Activated naive CD4-positive, alpha-beta T cell treated with anti-CD3 and anti-CD28 coated beads for 36 hours (primary cell): ENCODE measurements at places on chromosomes 2 and 18. TPM values are rescaled to one million over a fixed set of nuclear protein-coding genes. Genes with fewer than 3 reads are reported as not detected.
A peak's percentile ranks its signal among the peaks of the same experiment; 100 is the strongest.

GRCh38 chr2:80311304-80311703 is 6.8 kb upstream of the LRRTM1 start:
- DNase-seq: no peak
- no peak overlapping the region for H3K4me3 ChIP-seq
- H3K36me3 ChIP-seq: no peaks in the 10 kb centered on the region

DNA sequence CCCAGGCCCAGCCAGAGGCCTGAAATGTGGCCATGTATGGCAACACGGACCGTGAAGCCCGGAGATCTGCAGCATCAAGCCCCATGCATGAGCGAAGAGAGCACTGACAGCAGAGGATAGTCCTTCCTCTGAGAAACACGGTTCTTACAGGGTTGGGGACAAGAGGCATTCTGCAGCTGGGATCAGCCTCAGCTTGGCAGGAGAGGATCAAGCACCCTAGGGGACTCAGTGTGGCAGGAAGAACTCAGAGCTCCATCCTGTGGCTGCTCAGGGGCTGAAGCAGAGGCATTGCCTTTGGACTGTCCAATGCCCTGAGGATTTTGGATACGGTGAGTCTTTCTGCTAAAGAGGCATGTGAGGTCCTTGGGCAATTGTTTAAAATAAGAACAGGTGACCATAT is 368.7 kb downstream of the ZNF516 start:
- no peaks in the 10 kb centered on the region for H3K4me1 ChIP-seq
- no peak overlapping the region for H3K27ac ChIP-seq
- H3K36me3 ChIP-seq: no peaks in the 10 kb centered on the region
- H3K4me3 ChIP-seq: no peak overlapping the region
- no peak for DNase-seq

DNA sequence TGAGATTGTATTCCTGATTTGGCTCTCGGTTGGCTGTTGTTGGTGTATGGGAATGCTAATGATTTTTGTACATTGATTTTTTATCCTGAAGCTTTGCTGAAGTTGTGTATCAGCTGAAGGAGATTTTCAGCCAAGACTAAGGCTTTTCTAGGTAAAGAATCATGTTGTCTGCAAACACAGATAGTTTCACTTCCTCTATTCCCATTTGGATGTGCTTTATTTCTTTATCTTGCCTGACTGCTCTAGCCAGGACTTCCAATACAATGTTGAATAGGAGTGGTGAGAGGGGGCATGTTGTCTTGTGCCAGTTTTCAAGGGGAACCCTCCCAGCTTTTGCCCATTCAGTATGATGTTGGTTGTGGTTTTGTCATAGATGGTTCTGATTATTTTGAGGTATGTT is 90.4 kb downstream of the CYP26B1 start:
- H3K36me3 ChIP-seq: no peaks in the 10 kb centered on the region
- no peak overlapping the region for H3K27ac ChIP-seq
- DNase-seq: no peak
- no peaks in the 10 kb centered on the region for H3K4me1 ChIP-seq

- H3K4me3 ChIP-seq: no peak overlapping the region
- H3K27me3 ChIP-seq: no peaks in the 10 kb centered on the region
- H3K27ac ChIP-seq: no peak overlapping the region
- no peaks in the 10 kb centered on the region for H3K36me3 ChIP-seq
These were observed 305.4 kb downstream of the LPIN1 start for GRCh38 chr2:12051831-12052230.

DNA sequence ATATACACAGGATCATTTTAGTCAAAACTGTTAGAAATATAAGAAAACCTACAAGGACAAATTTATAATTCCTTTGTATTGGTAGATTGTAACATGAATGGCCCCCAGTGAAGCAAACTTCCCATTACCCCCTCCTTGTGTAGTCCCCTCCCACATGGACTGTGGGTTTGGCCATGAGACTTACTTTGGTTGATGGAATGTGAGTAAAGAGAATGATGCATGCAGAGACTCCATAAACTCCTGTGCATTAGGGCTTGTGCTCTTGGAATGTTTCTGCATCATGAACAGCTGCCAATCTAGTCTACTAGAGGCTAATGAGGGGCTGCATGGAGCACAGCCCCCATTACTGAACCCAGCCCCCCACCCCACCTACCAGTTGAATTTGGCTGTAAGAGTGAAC is 8.3 kb upstream of the TGFA start:
- H3K4me3 ChIP-seq: no peak overlapping the region
- no peaks in the 10 kb centered on the region for H3K36me3 ChIP-seq
- no peaks in the 10 kb centered on the region for H3K4me1 ChIP-seq

GRCh38 chr2:1253629-1254028 is 159.6 kb upstream of the TPO start:
- H3K4me1 ChIP-seq: peaks cover 6% of the 10 kb centered on the region
- no peak for DNase-seq
- H3K4me3 ChIP-seq: no peak overlapping the region
- H3K27me3 ChIP-seq: peaks cover 4% of the 10 kb centered on the region
- H3K36me3 ChIP-seq: no peaks in the 10 kb centered on the region
- no peak overlapping the region for H3K27ac ChIP-seq

DNA sequence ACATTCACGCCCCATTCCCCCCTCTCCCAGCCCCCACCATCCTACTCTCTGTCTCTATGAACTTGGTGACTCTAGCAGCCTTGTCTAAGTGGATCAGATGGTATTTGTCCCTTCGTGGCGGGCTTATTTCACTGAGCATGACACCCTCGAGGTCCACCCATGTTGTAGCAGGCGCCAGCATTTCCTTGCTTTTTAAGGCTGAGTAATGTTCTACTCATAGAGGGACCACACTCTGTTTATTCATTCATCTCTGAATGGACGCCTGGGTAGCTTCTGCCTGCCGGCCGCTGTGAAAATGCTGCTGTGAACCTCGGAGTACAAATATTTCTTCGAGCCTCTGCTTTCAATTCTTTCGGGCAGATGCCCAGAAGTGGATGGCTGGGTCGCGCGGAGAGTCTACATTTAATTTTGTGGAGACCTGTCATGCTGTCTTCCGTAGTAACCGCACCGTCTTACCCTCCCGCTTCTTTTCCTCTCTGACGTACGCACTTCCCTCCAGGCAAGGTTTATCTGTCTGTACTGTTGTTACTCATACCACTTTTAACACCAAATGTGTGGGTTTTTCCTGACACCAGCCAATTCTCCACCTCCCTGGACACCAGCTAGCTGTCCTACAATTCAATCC is 5.6 kb downstream of the CROCC2 start:
- H3K27me3 ChIP-seq: peaks cover 10% of the 10 kb centered on the region
- no peak overlapping the region for H3K4me3 ChIP-seq
- H3K4me1 ChIP-seq: no peaks in the 10 kb centered on the region
- no peak overlapping the region for H3K27ac ChIP-seq
- H3K36me3 ChIP-seq: no peaks in the 10 kb centered on the region

DNA sequence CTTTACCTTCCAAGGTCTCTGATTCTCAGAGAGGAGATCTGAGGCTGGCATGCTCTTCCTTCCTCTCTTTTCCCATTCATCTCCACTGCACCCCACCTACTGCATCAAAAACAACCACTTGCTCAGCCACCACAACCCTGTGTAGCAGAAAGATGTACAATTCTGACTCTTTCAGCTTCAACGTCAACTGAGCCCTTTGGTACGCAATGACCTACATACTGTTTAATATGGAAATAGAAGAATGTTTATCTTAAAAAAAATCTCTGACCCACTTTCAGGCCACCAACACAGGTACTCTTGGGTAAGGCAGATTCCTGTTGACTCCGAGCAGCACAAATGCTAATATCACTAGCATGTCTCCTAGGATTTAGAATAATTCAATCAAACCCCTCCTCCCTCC is 76.2 kb upstream of the AFF3 start:
- no peak overlapping the region for H3K27ac ChIP-seq
- no peak for DNase-seq
- no peaks in the 10 kb centered on the region for H3K4me1 ChIP-seq
- no peaks in the 10 kb centered on the region for H3K36me3 ChIP-seq
- H3K4me3 ChIP-seq: no peak overlapping the region
- no peaks in the 10 kb centered on the region for H3K27me3 ChIP-seq

DNA sequence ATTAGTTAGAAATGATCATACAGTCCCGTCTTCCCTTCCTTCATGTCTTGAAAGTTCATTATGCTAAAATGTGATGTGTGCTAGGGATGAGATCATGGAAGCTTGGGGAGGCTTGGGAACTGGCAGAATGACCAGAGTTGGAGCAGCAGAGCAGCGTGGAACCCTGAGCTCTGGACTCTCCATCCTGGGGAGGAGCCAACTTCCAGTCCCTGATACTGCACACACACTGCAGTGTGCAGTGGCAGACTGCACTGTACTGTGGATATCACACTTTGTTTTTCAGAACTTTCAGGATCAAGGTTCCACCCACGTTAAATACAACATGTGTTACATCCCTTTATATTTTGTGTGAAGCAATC is 27.3 kb upstream of the GREB1 start:
- no peak overlapping the region for H3K27ac ChIP-seq
- H3K27me3 ChIP-seq: peaks cover 9% of the 10 kb centered on the region
- no peak overlapping the region for H3K4me3 ChIP-seq
- DNase-seq: no peak
- H3K36me3 ChIP-seq: no peaks in the 10 kb centered on the region
- no peaks in the 10 kb centered on the region for H3K4me1 ChIP-seq

GRCh38 chr2:168375195-168375798 is 80.8 kb upstream of the CERS6 start:
- peaks cover 9% of the 10 kb centered on the region for H3K4me1 ChIP-seq
- H3K27me3 ChIP-seq: no peaks in the 10 kb centered on the region
- no peak for DNase-seq
- H3K4me3 ChIP-seq: no peak overlapping the region
- H3K27ac ChIP-seq: no peak overlapping the region

GRCh38 chr2:159140070-159140769 is 146.3 kb downstream of the WDSUB1 start:
- no peaks in the 10 kb centered on the region for H3K36me3 ChIP-seq
- H3K4me1 ChIP-seq: no peaks in the 10 kb centered on the region

DNA sequence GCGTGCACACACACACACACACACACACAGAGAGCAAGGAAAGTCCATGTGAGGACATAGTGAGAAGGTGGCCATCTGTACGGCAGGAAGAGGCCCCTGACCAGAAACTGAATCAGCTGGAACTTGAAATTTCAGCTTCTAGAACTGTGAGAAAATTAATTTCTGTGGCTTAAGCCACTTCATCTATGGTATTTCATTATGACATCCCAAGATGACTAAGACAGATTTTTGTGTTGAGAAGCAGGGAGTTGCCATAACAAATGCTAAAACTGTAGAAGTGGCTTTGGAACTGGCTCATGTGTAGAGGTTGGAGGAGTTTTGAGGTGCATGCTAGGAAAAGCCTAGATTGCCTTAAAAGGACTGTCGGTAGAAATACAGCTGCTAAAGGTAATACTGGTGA is 63.4 kb upstream of the ZBTB7C start:
- H3K4me3 ChIP-seq: no peak overlapping the region
- no peaks in the 10 kb centered on the region for H3K4me1 ChIP-seq
- H3K27ac ChIP-seq: no peak overlapping the region
- H3K27me3 ChIP-seq: peaks cover 24% of the 10 kb centered on the region
- H3K36me3 ChIP-seq: no peaks in the 10 kb centered on the region

DNA sequence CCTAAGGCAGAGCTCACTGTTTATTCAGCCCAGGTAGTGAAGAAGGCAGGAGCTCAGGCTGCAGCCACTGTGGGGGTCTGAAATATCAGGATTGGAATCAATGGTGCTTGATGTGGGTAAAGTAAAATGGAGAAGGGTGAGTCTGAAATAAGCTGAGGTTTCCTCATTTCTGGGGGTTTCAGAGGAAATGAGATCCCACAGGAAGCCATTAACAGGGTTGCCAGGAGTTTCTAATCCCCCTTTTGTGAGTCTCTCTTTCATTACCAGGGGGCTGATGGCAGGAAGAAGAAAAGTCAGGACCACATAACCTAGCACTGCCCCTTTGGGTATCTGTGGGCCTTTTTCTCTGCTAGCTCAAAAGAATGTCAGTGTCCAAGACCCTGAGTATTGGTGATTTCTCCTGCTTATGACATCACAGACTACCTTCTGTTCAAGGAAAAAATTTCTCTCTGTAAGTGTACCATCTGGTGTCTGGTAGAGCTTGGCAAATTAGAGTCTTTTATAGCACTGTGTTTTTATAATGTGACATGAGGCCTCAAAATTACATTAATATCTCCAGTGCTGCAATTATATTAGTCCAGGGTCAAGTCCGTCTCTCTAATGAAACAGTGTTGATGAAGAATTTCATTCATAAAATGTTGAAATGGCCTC is 56.0 kb downstream of the LBH start:
- no peak for DNase-seq
- H3K4me1 ChIP-seq: peaks cover 24% of the 10 kb centered on the region
- H3K36me3 ChIP-seq: no peaks in the 10 kb centered on the region
- no peak overlapping the region for H3K4me3 ChIP-seq
- no peak overlapping the region for H3K27ac ChIP-seq

- no peak for DNase-seq
- H3K27me3 ChIP-seq: peaks cover 12% of the 10 kb centered on the region
- no peaks in the 10 kb centered on the region for H3K36me3 ChIP-seq
- no peak overlapping the region for H3K4me3 ChIP-seq
- no peak overlapping the region for H3K27ac ChIP-seq
These were observed 38.4 kb downstream of the LYPD6B start for GRCh38 chr2:149076863-149077412.

DNA sequence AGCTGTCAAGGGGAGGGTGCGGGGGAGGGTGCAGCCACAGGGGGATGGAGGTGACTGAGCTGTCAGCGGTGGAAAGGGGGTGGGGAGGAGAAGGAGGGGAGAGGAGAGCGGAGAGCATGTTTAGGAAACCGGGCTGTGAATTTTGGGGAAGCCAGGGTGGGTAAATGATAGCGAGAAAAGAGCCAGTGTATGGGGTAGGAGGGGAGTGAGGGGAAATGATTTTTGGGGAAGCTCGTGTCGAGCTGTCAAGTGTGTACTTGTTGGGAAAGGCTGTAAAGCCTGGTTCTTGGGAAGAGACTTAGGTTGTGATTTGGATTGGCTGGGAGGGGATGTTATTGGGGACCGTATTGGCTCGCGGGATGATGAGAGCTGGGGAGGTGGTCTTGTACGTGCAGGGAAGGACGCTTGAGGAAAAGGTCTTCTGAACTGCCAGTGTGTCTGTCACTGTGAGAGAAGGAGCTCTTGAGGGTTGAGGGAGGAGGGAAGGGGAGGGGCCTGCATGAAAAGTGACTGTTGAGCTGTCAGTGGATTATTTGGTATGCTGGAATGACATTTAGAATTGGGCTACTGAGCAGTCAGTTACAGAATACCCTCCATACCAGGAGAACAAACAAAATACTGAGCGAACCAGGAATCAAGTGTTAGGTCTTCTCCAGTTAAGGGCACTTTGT is 1.0 kb downstream of the UBR3 start:
- H3K27ac ChIP-seq: peak overlapping the region; percentile 44
- peak overlapping the region; percentile 85 for H3K4me3 ChIP-seq
- H3K27me3 ChIP-seq: no peaks in the 10 kb centered on the region
- peaks cover 13% of the 10 kb centered on the region for H3K36me3 ChIP-seq

- H3K27me3 ChIP-seq: no peaks in the 10 kb centered on the region
- H3K36me3 ChIP-seq: no peaks in the 10 kb centered on the region
- DNase-seq: no peak
- no peaks in the 10 kb centered on the region for H3K4me1 ChIP-seq
- no peak overlapping the region for H3K4me3 ChIP-seq
- no peak overlapping the region for H3K27ac ChIP-seq
These were observed 170.6 kb downstream of the SLC8A1 start for GRCh38 chr2:40281021-40281940.

- H3K4me1 ChIP-seq: peaks cover 7% of the 10 kb centered on the region
- H3K4me3 ChIP-seq: no peak overlapping the region
- peaks cover 54% of the 10 kb centered on the region for H3K36me3 ChIP-seq
These were observed 22.6 kb upstream of the BCL2 start for GRCh38 chr18:63342206-63342605.

The C2orf72 gene
- total RNA-seq: not detected

The LYG1 gene
- 0.32 TPM for total RNA-seq

The XIRP2 gene
- total RNA-seq: not detected

The LIMS3 gene
- total RNA-seq: 1.5 TPM

The SP140 gene
- 98.8 TPM for total RNA-seq

The RIT2 gene
- total RNA-seq: not detected

The DNAJC27 gene
- total RNA-seq: 6.0 TPM
